Left kidney (tissue), 8 donors: ENCODE measurements at places on chromosomes 11 and 22. TPM values are rescaled to one million over a fixed set of nuclear protein-coding genes. Genes with fewer than 3 reads are reported as not detected.

CSRP3 gene
- polyA plus RNA-seq, result not detected

AGBL2 gene
- polyA plus RNA-seq, result 10.7 TPM

DNA sequence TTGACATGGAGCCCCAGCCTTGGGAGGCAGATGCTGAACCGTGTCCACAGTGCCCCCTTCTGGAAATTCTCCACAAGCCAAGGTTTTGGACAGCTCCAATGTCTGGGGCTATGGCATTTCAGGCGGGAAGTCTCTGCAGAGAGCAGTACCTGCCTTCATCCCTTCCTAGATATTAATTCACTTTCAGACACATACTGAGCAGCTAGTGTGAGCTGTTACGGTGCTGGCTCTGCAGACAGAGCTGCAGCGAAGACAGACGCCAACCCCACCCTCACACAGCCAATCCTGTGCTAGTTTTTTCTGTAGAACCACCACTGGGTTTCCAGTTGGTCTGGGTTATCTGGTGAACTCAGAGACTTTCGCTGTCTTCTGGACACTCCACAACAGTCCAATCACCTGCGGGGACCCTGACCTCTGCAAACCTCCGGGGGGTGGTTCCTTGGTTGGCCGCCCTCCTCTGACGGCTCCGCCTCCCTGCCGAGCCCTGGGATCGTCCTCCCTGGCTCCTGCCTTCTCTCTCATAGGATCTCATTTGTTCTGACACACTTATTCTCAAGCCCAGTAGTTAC, 9.1 kb downstream of the LMF2 start:
- DNase-seq, result peak; percentile 74

DNA sequence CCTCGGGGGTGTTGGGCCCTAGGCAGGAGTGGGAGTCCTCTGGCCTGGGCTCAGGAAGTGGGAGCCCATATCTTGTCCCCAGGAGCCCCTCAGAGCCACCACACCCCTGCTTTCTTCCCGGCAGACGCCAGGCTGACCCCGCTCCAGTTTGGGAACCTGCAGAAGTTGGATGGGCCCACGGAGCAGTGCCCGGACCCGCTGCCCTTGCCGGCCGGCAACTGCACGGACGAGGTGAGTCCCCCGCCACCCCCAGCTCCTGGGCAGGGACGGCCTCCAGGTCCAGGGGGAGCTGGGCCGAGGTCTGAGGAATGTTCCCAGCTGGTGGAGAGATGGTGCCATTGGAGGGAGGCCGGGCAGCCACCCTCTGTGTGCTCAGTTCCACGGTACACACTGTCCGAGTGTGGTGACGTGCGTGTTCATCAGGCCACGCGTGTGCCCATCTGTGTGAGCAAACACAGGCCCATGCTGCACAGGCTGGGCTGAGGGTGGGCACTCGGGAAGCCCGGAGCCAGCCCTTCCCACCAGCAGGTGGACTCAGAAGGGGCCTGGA, 4.8 kb downstream of the MUC5B start:
- DNase-seq, result no peak

GRCh38 chr11:117900720-117901440, 24.4 kb upstream of the FXYD6 start:
- DNase-seq, result no peak

DNA sequence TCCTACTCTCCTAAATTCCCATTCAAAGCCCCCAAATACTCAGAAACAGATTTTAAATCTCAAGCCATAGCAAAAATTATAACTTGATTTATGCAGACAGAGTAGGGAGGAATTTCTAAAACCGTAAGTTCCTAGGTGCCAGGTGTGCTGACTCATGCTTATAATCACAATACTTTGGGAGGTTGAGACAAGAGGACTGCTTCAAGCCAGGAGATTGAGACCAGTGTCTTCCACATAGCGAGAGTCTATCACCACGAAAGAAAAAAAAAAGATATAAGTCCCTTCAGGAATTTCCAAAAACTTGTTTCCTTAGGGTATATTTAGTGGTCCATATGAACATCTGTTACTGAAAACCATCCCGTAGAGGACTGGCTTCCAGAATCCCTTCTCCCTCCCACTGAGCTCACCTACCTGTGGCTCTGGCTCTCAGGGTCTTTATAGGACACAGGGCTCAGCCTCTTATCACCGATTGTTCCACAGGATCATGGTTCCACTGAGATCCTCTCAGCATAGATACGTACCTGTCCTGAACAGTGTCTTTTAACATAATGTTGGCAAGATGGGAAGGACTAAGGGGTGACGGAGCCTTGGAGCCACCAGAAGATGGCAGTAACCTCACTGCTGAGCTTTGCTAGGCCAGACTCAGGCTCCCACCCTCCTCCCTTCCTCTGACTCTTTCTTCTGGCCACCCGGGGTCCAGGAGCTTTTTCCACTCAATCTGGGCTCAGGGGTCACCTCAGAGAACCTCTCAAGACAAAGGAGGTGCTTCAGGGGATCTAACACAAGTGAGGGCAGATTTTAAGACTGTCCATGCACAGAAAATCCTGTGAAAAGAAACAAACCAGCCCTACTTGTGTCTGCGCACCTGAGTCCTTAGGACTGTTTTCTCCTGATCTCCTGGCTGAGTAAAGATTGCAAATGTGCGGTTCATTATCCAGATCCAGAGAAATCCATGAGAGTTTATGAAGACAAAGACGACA, 117.5 kb upstream of the TOP3B start:
- DNase-seq, result no peak

GRCh38 chr11:67500484-67500821, 4.7 kb downstream of the PITPNM1 start:
- no peak for DNase-seq

DNA sequence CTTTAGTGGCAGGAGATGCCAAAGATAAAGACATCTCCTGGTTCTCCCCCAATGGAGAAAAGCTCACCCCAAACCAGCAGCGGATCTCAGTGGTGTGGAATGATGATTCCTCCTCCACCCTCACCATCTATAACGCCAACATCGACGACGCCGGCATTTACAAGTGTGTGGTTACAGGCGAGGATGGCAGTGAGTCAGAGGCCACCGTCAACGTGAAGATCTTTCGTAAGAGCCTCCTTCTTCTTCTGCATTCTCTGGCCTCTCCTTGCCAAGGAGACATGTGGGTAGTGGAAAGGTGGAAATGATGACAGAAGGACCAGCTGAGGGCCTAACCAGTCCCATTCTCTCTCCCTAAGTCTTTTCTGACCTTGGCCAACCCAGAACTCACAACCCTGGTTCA, 110.1 kb upstream of the TTC12 start:
- no peak for DNase-seq
